Right lung (tissue), 10 donors: ENCODE measurements at places on chromosomes 11 and 22.
A peak's percentile ranks its signal among the peaks of the same experiment; 100 is the strongest.

- no peak for DNase-seq
Measured at GRCh38 chr22:31212783-31213629, 908 bp downstream of the LIMK2 start.

- no peak for DNase-seq
Measured at GRCh38 chr11:18204220-18204619, 31.6 kb downstream of the MRGPRX4 start.

GRCh38 chr11:61298663-61299244 lies 3.6 kb upstream of the VWCE start:
- no peak for DNase-seq

DNA sequence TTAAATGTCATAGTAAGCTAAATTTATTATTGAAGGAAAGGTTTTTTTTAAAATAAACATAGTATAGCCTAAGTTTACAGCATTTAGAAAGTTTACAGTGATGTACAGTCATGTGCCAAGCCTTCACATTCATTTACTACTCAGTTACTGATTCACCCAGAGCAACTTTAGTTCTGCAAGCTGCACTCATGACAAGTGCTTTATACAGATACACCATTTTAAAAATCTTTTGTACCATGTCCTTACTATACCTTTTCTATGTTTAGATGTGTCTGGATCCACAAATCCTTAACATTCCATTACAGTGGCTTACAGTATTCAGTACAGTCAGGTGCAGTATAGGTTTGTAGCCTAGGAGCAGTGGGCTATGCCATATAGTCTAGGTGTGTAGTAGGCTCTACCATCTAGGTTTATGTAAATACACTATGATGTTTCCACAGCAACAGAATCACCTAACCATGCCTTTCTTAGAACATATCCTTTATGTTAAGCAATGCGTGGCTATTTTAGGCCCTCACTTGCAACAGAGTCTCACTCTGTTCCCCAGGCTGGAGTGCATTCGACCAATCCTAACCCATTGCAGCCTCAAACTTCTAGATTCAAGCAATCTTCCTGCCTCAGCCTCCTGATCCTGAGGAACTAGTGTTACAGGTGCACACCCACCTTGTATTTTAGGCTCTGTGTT lies 79.5 kb upstream of the SLC25A18 start:
- no peak for DNase-seq

DNA sequence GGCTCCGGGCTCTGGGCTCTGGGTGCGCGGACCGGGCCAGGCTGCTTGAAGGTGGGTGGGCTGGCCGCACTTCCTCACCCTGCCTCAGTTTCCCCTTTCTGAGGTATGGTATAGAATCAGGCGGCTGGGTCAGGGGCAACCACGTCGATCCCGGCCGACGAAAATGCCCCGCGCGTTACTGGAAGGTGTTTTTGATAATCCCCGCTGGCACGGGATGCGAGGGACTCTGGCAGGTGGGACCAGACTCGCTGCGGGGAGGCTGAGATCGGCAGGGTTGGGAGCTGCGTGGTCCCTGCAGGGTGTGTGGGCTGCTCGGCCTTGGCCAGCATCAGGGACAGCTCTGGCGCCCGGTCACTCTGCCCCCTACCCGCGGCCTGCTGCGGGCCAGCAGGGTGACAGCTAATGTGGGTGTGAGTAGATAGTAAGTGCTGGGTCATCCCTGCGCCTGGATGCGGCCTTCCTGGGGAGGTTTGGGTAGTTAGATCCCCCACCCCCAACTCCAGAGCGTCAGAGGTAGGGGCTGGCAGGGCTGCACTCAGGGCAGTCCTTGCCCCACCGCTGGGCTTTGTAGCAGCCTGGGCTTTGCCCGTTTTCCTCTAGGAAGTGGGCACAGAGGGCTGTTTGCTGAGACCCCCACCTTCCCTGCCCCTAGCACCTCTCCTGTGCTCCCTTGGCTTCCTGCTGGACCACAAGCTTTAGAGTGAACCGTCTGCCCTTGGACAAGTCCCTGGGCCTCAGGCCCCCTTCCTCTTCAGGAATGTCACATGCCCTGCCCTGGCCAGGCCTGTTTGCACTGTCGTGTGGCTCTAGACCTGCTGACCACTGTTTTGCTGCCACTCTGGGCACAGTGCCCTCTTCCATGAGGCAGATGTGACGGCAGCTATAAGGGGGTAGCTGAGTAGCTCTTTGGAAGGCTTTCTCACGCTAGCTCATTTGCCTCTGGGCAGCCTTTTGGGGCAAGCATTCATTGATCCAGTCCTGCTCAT lies 579 bp downstream of the TANGO2 start:
- DNase-seq = no peak

DNA sequence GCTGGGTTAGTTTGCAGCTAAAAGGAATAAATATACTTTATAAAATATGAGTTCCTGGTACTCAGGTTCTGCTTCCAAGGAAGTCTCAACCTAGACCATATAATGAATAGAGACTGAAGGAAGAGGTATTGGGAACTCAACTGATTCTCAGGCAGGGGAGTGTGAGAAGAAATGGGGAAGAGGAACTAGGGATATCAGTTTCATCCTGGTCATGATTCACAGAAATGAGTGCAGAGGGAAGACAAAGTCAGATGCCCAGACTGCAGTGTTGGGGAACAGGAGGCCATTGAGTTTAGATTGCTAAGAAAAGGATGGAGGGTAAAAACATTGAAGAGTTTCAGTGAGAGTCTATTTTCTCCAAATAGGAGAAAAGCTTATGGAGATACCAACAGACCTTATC lies 28.8 kb downstream of the PLAAT5 start:
- no peak for DNase-seq

GRCh38 chr11:2444821-2445745 lies at the start of gene KCNQ1:
TSS of gene KCNQ1 (plus strand) at chr11:2445008. CDS start at chr11:2445099, 91 bp downstream.
- no peak for DNase-seq

- DNase-seq = no peak
Measured at GRCh38 chr22:46084943-46085827, 65.1 kb upstream of the PPARA start.

GRCh38 chr11:3136546-3137455 lies 28.3 kb downstream of the OSBPL5 start:
- DNase-seq = no peak

DNA sequence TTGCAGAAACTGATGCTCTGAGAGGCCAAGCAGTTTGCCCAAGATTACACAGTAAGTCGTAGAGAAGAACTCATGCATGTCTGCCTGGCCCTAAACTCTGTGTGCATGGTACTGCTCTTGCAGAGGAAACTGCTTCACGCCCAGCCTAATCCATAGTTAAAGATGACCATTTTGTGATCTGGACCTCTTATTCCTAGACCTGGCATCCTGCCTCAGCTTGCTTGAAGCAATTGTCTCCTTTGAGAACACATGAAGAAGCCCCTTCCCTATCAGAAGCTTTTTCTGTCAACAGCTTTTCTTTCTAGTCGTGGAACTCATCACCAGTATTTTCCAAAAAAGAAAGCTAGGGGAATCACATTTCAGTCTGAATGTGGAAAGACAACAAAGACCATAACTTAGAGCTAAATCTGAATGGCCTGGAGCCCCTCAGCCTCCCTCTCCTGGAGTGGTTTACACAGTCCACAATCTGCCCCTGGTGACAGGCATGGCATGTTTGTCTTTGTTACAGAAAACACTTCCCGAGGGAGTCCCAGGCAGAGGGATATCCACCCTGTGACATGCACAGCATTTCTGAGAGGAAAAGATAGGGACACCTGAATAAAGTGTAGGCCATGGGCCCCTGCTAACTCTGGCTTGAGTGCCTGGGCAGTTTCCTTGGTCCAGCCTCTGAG lies 2.9 kb upstream of the FZD4 start:
- no peak for DNase-seq

GRCh38 chr22:27507935-27508526 lies 293.5 kb downstream of the MN1 start:
- no peak for DNase-seq

DNA sequence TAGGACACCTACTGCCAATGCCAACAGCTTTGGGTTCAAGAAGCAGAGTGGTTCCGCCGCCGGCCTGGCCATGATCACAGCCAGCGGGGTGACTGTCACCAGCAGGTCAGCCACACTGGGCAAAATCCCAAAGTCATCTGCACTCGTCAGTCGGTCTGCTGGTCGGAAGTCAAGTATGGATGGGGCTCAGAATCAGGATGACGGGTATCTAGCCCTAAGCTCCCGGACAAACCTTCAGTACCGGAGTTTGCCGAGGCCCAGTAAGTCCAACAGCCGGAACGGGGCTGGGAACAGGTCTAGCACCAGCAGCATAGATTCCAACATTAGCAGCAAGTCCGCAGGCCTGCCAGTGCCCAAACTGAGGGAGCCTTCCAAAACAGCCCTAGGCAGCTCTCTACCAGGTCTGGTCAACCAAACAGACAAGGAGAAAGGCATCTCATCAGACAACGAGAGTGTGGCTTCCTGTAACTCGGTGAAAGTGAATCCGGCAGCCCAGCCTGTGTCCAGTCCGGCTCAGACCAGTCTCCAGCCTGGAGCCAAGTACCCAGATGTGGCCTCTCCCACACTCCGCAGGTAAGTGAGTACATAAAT lies 115.1 kb downstream of the DBX1 start:
- DNase-seq = no peak

GRCh38 chr11:15985127-15985859 lies 371.1 kb downstream of the SOX6 start:
- no peak for DNase-seq

GRCh38 chr11:77441426-77441825 lies 32.5 kb downstream of the PAK1 start:
- no peak for DNase-seq

- DNase-seq = no peak
Measured at GRCh38 chr11:55967914-55968313, 1.8 kb downstream of the OR10AG1 start.

- DNase-seq = no peak
Measured at GRCh38 chr11:126317432-126317755, 13.5 kb downstream of the DCPS start.

DNA sequence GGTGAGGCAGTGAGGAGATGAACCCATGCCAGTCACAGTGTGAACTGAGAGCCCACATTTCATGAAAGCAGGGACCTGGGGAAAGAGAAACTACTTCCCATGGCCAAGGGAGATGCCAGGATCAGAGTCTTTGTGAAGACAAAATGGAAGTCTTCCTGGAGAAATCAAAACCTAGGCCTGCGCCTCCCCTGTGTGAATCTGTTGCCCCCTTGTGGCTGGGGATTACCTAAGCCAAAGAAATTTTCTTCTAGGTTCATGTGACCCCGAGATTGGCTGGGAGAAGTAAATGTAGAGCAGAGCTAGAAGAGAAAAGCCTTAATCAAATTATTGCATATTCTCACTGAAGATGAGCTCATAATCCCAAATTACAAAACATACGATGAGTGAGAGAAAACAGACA lies 1075.3 kb downstream of the TBC1D22A start:
- no peak for DNase-seq

DNA sequence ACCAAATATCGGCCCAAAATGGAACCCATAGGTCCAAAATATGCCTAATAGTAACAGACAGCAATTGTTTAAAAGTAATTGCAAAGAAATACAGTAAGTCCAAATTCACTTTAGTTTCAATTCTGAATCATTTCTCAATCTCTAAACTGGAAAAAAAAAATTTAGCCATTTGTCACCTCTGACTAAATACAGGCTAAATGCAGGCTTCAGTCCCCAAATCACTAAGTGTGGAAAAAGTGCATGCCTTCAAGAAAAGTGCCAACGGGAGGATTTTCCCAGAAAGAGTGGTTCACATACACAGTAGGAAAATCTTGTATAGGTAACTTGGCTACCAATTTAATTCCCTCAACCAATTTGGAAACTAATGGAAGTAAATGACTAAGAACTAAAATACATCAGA lies 35.7 kb downstream of the SIK3 start:
- DNase-seq = no peak

- no peak for DNase-seq
Measured at GRCh38 chr11:121711939-121712338, 259.2 kb upstream of the SORL1-AS1 start.

- DNase-seq = no peak
Measured at GRCh38 chr11:100791860-100792259, 104.8 kb downstream of the ARHGAP42 start.

GRCh38 chr11:85694385-85694980 lies 8.5 kb upstream of the CCDC89 start:
- DNase-seq = no peak

DNA sequence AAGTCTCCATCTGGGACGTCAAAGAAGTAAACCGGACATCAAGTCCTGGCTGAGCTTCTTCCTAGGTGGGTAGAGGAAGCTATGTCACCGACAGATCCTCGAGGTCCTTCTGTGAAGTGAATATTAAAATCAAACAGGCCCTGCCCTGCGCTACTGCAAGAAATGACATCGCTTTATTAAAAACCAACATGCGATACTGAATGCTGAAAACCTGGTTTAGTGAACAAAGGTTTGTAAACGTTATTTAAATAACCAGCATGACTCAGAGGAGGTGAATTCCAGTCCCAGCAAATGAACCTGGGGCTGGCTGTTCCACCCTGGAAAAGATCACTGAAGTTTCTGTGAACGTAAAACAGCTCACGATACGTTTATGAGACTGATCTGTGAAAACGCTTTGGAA lies 645 bp downstream of the RTCB start:
- no peak for DNase-seq

GRCh38 chr11:46856605-46857343 lies 10.7 kb upstream of the CKAP5 start:
- no peak for DNase-seq

- DNase-seq = peak; percentile 6
Measured at GRCh38 chr11:135033540-135033939, 621.5 kb upstream of the B3GAT1 start.

GRCh38 chr11:116148056-116148455 lies 624.7 kb downstream of the BUD13 start:
- DNase-seq = no peak
